Cerebellum (tissue), 4 donors: ENCODE measurements at places on chromosomes 4 and X.

DNA sequence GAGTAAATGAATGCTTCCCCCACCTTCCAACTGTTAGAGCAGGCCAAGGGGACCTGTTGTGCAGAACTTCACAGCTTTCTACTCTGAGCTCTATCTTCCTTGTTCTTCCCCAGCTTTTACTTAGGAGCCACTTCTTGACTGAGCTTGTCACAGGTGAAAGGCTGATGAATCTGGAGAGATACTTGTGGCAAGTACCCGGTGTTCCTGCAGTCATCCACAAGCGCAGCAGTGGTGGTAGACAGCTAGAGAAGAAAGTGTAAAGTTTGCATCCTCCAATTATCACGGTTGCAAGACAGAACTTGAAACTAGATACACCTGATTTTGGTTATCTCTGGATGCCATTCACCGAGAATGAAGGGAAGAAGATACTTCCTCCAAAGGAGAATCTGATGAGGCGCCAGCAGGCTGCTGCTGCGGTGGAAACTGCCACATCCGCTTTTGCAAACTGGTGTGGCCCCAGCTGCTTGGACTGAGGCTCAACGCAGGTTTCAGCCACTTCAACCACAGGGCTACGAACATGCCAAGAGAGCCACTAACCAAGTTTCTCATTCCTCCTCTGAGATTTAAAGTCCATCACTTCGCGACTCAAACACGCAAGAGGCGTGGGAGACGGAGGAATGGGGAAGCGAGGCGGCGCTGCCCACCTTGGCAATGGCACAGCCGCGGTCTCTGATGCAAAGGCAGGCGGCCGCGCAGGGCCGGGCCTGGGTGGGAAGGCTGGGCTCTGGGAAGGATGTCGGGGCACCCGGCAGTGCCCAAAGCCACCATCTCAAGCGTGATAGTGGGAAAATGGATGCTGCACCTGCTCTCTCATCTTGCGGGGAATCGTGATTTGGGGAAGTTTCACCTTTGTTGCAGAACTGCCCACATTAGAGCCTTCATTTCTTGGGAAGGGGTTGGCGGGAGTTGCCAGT lies 1.3 kb upstream of the FHIP1A start:
- no peak for DNase-seq

DNA sequence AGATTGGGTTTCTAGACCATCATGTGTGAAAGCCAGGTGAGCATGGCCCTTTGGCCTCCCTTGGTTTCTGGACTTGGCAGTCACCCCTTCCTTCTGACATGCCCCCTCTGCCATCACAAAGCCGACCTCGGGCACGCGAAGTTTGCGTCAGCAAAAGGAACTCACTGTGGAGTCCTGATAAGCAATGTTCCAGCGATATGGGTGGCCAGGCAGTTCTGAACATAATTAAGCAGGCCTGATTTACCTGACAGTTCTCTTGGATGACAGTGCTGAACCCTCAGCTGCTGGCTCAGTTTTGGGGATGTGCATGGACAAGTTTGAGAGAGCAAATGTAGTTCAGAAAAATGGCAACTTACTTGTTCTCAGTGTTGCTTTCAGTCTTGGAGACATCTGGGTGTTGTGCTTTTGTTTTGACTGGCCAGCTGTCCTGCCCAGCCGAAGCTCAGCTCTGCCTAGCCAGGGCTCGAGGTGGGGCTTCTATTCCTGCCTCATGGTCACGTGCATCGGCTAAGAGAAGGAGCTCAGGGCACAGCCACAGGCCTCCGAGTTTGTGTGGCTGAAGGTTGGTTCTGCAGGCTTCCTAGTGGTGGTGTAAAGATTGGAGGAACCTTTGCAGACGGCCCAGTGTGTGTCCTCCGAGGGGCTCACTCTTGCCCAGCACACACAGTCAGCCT lies 78.3 kb downstream of the CLDN34 start:
- DNase-seq, result no peak

- no peak for DNase-seq
Observed at GRCh38 chr4:173367285-173367684, 3.5 kb upstream of the SAP30 start.

DNA sequence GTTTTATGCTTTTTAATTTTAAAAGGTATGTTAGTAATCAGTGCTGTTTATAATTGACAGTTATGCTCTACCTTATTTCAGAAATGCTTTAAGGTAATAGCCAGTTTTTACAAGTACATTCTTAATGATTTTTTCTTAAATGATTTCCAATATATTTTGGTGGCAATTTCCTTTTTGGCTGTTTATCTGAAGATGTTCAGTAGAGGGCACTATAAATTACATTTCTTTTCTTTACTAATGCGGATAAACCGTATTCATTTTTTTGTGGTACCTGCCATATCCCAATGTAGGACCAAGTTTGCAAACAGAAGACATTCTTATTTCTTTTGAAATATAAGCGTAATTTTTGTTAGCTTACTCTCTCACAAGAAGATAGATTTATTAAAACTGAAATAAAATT lies 65.4 kb downstream of the CCKAR start:
- no peak for DNase-seq

- no peak for DNase-seq
Observed at GRCh38 chrX:115906276-115906675, 264.3 kb upstream of the AGTR2 start.
